ENCODE measurements at places on chromosomes 16 and 17. TPM values are rescaled to one million over a fixed set of nuclear protein-coding genes. Genes with fewer than 3 reads are reported as not detected.

Gene CTRB2
- total RNA-seq, result 0.44 TPM

Gene NFATC2IP
- 38.4 TPM for total RNA-seq

Gene WDR59
- total RNA-seq, result 49.5 TPM

Gene RNF112
- total RNA-seq, result 1.8 TPM

Gene POLR3K
- 12.1 TPM for total RNA-seq

Gene PRRT2
- total RNA-seq, result 3.2 TPM

Gene MC1R
- total RNA-seq, result 5.3 TPM

Data from lower lobe of right lung (tissue), 2 donors.